ENCODE measurements at places on chromosomes 1 and 21.

DNA sequence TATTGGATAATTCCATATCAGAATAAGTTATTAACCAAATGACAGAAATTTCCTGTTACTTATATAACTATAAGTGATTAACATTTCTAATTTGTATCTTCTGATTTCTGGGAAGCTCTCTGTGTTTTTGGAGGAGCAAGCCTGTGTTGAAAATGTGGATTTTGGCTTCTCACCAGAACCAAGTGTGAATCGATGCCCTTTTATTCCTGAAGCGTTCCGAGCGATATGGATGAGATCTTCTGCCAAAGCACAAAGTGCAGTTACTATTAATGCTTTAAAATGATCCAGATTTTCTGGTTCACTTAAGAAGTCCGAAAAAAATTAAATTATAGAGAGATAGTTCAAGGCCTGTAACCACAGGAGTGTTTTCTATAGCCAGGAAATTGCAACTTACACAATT is 22.8 kb downstream of the ALG14 start:
- DNase-seq: no peak

DNA sequence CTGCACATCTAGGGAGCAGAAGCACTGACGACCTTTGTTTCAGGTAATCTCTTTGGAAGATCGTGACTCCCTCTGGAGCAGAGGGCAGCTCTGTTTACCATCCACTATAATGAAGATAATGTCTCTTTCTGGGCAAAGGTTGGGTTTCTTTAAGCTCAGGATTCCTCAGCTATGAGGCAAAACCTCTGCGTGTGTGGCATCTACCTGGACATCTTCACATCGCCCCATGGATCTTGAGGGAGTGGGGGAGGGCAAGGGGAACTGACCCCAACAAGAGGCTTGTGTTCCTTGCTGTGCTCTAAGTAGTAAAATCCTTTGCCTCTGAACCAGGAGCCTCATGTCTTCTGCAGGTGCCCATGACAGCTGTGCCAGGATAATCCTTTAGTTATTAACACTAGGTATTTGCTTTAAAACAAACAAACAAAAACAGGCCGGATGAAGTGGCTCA is 19.6 kb downstream of the SPATA45 start:
- no peak for DNase-seq

- DNase-seq: no peak
These were observed 46.3 kb upstream of the CACYBP start for GRCh38 chr1:174953285-174954072.

DNA sequence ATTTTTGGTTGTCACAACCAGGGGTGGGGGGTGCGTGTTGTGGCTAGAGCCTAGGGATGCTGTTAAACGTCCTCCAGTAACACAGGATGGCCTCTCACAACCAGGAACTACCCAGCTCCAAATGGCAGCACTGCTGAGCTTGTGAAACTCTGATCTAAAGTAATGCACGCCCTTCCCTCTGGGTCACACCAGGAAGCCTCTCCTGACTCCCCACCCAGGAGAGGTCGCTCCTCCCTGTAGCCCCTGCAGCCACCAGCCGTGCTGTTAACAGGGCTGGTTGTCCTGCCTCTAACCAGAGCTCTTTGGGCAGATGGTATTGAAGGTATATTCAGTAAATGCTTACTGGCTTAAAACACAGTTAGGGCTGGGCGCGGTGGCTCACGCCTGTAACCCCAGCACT is 73.2 kb downstream of the NKAIN1 start:
- DNase-seq: no peak

DNA sequence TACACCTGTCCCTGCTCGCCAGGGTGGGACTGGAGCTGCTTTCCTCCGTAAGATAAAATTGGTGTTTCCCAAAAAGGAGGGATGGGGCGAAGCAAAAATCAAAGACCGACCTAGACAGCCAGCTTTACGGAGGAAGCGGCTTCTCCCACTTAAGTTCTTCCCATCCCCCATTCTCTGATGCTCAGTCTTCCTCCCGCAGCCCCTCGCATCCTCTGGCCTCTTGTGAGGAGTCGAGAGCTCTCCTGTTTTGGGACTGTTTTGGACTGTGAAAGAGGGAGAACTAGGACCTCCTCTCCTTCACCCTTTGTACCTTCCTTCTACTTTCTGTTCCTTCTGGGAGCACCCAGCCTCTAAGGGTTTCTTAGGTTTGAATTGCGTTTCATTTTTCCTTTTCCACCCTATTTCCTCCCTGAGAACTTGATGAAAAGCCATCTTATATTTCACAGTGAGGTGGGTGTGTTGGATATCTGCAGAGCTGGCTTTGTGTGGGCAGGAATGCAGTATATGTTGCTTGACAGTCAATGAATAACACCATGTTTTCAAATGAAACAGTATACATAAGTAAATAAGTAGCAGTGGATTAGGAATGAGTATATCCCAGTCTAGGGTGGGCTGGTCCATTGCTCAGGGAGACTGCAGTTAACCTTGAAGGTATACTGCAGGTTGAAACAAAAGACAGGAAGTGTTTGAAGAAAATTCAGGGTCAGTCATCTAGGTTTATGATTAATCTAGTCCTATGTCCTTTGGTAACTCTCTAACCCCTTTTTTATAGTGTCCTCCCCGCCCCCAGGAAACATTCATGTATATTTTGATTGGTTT is 848 bp downstream of the CTTNBP2NL start:
- no peak for DNase-seq

DNA sequence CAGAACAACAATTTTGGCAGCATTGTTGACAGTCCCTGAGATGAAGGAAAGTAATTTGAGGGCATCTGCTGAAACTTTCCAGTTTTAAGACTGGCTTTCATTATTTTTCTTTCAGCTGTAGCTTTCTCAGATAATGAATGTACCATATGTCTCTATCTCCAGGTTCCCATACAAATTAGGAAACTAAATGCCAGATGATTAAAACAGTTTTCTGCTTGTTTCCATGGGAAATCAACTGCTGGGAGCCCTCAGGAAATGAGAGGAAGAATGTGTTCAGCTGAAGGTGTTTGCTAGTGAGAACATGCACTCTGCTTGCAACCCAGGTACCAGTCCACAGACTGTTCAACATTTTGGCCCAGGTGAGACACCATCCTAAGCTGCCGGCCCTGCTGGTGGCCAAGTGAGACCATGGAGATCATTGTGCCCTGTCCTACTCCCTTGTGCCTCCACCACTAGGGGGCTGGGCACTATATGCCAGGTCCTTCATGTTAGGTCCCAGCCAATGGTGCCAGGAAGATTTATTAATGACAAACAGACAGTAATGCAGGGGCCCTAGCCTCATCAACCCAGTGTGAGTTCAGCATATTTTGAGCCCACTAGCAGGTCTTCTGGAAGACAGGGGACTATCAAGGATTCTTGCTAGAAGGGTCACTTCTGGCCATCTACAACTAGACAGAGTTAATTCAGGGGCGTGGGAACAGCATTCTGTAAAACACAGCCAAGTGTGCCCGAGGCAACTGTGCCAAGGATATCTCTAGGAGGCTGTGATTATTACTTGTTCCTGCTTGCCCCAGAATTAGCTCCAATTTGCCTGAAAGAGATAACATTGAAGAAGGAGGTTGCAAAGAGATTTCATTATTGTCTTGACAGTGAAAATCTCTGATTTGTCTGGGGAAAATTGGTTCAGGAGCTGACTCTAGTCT is 17.0 kb upstream of the LRRC8C start:
- no peak for DNase-seq

- no peak for DNase-seq
These were observed 11.5 kb downstream of the LRP8 start for GRCh38 chr1:53316424-53316765.

- DNase-seq: no peak
These were observed 20.8 kb upstream of the CCDC17 start for GRCh38 chr1:45644661-45645060.

DNA sequence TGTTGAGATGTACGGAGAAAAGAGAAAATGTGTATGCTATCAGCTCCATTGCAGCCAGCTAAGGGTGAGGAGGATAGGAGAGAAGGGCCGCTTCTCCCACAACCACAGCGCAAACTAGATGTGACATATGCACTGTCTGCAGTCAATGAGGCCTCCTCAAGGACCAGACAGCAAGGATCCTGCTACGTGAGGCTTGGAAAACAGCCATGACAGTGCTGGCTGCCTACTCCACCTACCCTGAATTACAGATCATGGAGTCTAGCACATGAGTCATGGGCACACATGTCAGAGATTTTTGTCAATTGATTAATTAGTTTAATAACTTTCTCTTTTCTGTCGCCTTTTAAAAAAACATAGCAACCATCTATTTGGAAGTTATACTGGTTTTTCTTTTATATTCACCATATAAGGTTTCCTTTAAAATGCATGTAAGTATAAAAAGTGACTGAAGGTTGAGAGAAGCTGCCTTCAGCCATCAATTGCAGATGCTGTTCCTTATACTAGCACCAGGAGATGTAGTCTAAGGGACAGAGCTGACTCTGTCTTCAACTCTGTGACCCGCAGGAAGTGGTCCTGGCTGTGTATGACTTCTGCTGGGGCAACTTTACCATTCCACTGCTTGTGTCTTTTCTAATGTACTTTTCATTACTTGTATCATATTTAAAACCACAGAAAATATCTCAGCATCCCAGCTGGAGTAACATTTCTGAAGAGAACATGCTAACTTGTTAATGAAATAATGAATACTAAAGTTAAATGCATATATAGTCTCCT is 3.1 kb downstream of the VPS26C start:
- DNase-seq: no peak

GRCh38 chr1:112454316-112454715 is 54.4 kb upstream of the WNT2B start:
- DNase-seq: no peak

DNA sequence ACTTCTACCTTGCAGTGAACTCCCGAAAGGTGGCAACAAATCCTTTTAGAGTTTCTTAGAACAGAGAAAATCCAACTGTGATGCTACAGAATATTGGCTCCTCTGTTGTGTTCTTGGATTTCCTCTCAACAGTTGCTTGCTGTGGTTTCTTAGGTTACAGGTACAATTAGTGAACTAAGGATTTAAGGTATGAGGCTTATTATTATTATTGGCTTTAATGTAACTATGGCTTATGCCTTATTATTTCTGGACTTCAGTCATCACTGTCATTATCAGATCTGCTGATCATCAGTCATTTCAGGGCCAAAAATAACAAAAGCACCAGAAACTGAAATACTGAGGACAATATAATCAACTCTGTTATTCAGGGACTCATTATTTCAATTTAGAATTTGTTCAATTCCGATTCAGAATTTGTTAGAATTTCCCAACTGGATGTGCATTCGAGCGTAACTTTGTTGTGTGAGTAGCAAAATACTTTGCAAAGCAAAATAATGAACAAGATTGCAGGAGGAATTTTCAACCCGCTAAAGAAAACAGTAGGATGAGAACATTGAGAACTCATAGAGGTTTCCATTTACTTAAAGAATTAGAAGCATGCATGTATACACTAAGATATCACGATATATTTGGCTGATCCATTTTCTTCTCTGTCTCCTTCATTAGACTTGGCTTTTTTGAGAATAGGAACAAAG is 65.5 kb upstream of the AK4 start:
- DNase-seq: no peak

DNA sequence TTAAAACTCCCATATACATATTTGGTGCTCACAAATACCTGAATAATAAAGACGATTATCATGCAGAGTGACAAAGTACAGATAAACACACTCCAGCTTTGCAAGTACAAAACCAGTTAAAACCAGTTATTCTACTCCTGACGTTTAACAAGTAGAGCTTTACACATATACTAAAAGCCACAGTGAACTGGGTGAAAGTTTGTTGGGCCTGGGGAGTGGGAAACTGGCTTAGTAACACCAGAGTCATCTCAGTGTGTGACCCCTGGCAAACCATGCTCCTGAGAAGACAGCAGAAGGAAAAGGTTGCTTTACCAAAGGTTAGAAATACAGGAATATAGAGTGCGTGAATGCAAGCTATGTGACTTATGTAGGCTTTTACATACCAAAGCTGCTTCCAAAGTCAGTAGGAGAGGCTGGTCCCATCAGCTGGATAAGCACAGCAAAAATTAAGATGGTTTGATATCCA is 148.1 kb downstream of the NRIP1 start:
- DNase-seq: no peak

Data from immature natural killer cell (primary cell).